Activated CD4-positive, CD25-positive, alpha-beta regulatory T cell treated with anti-CD3 and anti-CD28 coated beads, Interleukin-2, amount 50 U/mL, for 24 hours (primary cell): ENCODE measurements at places on chromosomes 5 and 9.

DNA sequence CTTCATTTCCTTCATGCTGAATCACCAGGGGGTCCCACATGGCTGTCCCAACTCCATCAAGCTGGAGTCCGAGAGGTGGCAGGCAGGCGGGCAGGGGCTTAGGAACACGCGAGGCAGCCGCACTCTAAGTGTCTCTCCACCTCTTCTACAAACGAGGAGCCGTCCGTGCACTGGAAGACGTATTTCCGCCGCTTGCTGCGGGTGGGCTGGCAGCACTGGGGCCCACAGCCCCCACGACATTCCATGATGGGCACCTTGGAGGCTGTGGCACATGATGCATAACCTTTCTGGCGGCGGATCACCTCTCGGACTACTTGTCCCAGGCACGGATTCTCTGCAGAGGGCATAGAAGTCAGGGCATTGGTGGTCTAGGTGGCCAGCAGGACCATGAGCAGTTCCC lies 87.2 kb upstream of the PANK3 start:
- no peak for ATAC-seq

GRCh38 chr9:110446171-110446570 lies 108.5 kb upstream of the TXNDC8 start:
- ATAC-seq, result no peak

DNA sequence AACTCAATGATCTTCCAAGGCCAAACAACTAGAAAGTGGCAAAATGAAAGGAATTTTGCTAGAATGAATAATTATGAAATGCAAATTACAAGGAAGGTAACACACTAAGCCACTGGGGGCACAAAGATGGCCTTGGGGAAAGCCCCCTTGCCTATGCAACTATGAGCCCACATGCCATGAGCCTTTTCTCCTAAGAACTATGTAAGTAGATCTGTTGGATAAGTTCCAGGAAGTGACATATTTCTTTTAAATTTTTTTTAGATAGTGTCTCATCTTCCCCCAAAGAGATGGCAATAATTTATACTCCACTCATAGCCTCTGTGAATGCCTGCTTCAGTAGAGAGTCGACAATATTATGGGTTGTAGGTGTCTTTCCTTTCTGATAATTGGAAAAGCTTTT lies 257.8 kb downstream of the AUH start:
- no peak for ATAC-seq

DNA sequence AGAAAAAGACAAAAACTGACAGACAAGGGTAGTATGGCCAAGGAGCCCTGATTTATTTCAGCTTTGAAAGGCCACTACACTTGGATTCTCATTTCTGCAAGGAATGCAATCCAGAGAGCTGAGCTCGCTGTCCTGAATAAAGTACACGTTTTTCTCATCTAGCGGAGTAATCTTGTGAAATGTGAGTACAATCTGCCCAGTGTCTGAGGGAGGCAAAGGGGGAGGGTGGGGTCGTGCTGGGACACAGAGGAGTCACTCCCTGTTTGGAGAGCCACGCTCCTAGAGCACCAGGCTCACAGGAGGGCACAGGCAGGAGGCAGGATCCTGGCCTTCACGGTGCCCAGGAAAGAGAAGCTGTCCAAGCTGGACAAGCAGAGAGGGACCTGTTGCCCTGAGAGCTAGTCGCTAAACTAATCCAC lies 51.0 kb upstream of the IFNK start:
- no peak for ATAC-seq

- no peak for ATAC-seq
These were observed 17.9 kb upstream of the NOTCH1 start for GRCh38 chr9:136563646-136564325.

- peak; percentile 33 for ATAC-seq
These were observed 46.1 kb upstream of the RIC1 start for GRCh38 chr9:5582835-5583195.

GRCh38 chr9:99004717-99005460 lies 61.2 kb downstream of the COL15A1 start:
- ATAC-seq, result no peak

- no peak for ATAC-seq
These were observed 28.0 kb upstream of the SYK start for GRCh38 chr9:90773617-90774016.

- no peak for ATAC-seq
These were observed 28.0 kb downstream of the OSTF1 start for GRCh38 chr9:75116306-75116705.

DNA sequence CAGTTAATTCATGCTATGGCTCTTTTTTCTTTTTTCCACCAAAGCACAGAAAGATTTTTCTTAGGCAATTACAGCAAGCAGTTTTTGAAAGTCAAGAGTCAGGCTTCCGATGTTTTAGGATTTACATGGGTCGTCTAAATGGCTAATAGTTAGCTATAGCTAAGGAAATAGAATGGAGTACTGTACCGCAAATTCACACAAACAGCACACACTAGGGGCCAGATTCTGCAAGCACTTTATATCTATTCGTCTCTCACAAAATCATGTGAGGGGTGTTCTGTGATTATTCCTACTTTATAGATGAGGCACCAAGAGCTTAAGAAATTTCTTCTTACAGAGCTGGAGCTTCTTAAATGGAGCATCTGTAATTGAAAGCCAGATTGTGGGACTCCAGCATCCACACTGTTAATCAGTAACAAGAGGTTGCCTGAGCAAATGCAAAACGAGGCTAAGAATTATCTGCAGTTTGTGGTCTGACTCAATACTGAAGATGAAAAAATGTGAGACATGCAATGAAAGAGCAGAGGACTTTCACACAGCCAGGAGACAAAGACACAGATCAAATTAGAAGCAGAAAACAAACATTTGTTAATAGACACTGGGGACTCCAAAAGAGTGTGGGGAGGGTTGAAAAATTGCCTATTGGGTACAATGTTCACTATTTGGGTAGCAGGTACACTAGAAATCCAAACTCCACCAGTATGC lies 62.7 kb upstream of the CTXN3 start:
- ATAC-seq, result no peak

DNA sequence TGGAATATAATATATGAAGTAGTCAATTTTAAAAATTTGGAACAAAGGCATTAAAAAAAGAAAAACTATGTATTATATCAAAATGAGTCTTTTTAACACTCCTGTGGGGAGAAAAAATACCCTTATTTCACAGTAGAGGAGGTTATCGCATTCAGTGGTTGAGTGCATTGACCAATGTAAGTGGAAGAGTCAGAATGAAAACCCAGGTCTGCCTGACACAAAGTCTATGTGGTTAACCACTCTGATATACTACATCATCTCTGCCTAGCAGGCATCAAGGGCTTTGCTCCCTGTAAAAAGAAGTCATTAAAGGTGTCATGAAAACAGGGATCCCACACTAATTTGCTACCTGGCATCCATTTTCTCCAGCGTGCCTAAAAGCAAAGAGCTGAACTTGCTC lies 417.2 kb upstream of the C9orf72 start:
- no peak for ATAC-seq

GRCh38 chr5:134249469-134250379 lies 23.9 kb upstream of the PPP2CA start:
- ATAC-seq, result no peak

- ATAC-seq, result no peak
These were observed 135.1 kb upstream of the ELL2 start for GRCh38 chr5:96096724-96097123.

DNA sequence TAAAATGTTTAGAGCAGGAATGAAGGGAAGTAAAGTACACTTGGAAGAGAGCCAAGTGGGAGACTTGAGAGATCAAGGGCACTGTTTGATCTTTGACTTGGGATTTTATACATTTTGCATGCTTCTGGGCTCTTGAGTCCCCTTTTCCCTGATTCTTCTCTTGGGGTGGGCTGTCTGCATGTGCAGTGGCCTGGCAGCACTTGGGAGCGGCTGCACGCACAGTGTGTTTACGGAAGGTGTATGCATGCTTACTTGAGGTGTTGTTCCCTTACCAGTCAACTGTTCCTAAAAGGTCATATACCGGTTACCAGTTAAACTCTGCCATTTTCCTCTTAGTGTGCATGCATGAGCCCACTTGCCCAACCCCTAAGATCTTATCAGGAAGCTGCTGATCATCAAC lies 377.7 kb downstream of the CYLC2 start:
- no peak for ATAC-seq

- no peak for ATAC-seq
These were observed 595.9 kb downstream of the DNAH5 start for GRCh38 chr5:13348568-13348967.

DNA sequence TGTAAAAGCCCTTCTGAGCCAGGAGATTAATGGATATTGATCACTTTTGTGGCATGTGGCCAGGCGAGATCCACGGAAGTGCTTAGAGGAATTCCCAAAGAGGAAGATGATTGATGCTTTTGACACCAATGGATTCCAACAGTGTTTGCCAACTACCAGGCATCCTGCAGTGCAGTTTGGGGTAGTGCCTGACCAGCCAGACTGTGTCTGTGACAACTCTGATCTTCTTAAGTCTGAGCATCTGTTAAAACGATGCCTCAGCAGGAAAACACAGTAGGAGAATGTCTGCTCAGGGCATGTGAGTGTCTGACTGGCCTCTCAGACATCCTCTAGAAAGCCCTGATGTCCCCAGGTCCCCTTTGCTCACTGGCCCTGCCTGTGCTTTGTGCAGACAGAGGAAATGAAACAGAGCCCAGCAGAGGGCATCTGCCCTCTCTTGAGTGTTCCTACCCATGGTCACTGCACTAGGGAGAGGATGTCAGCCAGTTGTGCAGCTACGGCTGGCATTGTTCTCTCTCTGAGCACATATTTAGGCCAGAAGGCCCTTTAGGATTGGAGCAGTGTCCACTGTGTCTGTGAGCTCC lies 57.0 kb downstream of the TRPC7 start:
- no peak for ATAC-seq

DNA sequence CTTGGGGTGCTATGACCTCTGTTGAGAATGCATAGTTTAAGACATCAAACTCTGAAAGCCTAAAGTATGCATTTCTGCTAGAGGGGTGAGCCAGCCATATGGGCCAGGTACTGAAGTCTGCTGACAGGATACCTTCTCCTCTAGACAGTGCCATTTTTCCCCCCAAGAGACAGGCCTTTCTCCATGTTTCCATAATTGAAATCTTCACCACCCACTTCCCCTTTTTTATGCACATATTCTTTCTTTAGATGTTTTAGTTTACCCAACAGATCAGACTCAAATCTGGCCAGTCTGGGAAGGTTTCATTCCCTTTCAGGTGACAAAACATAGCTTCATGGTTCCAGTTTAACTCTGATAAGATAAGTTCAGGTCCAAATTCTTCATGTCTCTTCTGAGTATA lies 212.8 kb downstream of the ADCY2 start:
- no peak for ATAC-seq

GRCh38 chr9:100186356-100186755 lies 87.3 kb downstream of the INVS start:
- ATAC-seq, result no peak

DNA sequence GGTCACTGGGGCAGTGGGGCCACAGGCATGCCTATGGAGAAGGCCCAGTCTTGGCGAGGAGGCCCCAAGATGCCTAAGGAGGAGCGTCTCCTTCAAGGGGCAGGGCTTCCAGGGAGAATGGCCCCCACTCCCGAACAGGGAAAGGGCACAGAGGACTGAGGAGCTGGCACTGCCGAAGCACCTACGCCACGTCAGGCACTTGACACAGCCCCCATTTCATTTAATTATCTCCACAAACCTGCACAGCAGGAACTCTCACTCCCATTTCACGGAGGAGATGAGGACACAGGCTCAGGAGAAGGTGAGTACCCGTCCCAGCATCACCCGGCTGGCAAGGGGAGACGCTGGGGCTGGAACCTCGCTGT lies 26.0 kb downstream of the EGR1 start:
- no peak for ATAC-seq

- no peak for ATAC-seq
These were observed 611.4 kb downstream of the SEMA5A start for GRCh38 chr5:8934455-8934854.

GRCh38 chr5:163978897-163979296 lies 473.5 kb downstream of the MAT2B start:
- ATAC-seq, result no peak

DNA sequence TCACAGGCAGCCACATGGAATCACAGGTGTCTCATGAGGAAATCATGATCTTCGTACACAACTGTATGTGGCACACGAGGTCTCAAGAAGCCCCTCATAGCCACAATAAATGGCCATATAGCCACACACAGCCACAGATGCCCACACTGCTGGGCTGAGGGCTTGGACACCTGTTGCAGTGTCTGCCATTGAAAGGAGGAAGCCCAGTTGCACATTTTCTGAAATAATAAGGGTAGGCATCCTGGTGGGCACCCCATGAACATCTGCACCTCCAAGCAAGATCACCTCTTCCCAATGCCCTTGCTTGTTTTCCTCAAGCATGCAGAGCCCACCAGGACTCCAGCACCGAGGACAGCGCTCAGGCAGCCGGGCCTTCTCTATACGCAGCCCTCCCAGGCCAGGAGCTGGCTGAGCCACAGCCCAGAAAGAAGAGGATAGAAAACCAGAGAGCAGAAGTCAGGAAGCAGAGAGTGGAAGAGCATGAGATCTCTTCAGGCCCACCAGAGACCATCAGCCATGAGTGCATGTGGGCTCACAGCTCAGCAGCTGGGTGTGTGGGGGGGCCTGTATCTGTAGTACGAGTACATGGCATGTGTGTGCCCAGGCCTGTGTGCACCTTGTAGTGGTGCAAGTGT lies 1.0 kb upstream of the ACSL6 start:
- ATAC-seq, result no peak

- no peak for ATAC-seq
These were observed 48.9 kb downstream of the SAR1B start for GRCh38 chr5:134583766-134584165.

GRCh38 chr9:92911511-92912475 lies 34.0 kb upstream of the ZNF484 start:
- no peak for ATAC-seq

DNA sequence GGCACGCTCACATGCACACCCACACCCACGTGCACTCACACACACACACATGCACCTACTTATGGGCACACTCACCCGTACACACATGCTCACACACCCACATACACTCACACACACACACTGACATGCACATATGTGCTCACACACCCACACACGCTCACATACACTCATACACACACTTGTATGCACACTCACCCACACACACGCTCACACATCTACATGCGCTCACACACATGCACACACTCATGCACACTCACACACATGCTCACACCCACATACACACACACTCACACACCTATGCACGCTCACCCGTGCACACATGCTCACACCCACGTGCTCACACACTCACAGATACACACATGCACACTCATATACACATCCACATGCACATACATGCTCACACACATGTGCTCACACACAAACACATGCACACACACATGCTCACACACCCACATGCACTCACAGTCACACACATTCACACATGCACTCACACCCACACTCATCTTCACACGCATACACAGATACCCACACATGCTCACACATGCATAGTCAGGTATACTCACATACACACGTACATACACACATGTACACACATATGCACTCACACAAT lies 138.3 kb downstream of the OLFM1 start:
- no peak for ATAC-seq

- no peak for ATAC-seq
These were observed 75.0 kb downstream of the NR6A1 start for GRCh38 chr9:124696101-124696500.

- no peak for ATAC-seq
These were observed at the start of gene PCDHGA8 for GRCh38 chr5:141392429-141393198. TSS of gene PCDHGA8 (plus strand) at chr5:141392633. CDS start at chr5:141392814, 181 bp downstream.

- ATAC-seq, result no peak
These were observed 13.0 kb downstream of the NEK6 start for GRCh38 chr9:124270504-124271335.
